ENCODE measurements at places on chromosomes 6 and 20. TPM values are rescaled to one million over a fixed set of nuclear protein-coding genes. Genes with fewer than 3 reads are reported as not detected.

Gene DLK2
- 0.18 TPM for total RNA-seq

Gene ZBTB46
- 11.4 TPM for total RNA-seq

Gene SPAG4
- 10.4 TPM for total RNA-seq

Gene NRSN2
- 51.6 TPM for total RNA-seq

Gene GINS1
- 0.96 TPM for total RNA-seq

Gene WDR27
- 53.4 TPM for total RNA-seq

Gene SLC44A4
- 9.8 TPM for total RNA-seq

DNA sequence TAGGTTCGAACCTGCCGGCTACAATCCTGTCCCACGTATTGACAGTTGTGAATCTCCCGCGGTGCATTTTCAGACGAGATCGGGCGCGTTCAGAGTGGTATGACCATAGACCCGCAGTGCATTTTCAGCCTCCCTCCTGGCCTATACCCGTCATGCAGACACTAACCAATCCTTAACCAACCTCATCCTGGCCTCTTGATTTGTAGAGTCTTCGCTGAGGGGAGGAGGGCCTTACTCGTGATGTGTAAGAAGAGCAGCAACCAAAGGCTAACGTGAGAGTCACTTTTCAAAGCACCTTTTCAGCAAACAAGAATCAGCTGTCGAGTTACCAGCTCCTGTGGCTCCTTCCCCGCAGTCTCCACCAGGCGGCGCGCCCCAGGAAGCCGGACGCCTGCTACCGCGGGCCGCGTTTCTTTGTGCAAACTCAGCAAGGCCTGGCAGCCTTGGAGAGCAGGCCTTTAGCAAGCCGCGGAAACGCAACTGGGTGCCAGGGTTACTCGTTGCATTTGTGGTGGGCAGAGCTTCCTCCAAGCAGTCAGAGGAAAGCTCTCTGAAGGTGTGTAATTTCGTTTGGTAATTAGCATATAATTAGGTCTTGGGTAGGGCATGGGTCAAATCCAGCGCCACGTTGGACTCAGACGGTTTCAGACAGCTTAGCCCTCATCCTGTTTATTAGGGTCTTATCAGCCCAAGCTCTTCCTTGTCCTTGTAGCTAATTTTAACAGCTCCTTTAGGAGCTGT, 139.8 kb downstream of the OR2B2 start:
- DNase-seq, result peak; percentile 91

- DNase-seq, result no peak
Measured at GRCh38 chr6:10429638-10430427, 15.0 kb upstream of the TFAP2A start.

GRCh38 chr6:93165850-93166430, 253.4 kb downstream of the EPHA7 start:
- DNase-seq, result no peak

DNA sequence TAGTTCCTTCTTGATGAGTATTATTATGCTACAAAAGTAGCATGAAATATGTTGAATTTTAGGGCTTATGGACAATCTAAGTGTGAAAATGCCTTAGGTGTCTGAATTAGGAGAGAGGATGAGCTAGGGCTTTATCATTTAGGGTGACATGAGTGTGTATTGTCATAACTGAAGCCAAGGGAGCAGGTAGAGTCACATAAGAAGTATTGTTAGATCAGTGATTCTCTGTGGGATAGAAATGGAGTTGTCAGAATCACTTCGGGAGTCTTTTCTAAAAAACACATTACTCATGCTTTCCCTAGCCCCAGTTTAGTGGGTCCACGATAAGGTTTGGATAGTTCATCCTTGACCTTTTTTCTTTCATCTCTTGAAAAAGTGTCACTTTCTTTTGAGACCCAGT, 16.4 kb downstream of the ZFAND3 start:
- no peak for DNase-seq

DNA sequence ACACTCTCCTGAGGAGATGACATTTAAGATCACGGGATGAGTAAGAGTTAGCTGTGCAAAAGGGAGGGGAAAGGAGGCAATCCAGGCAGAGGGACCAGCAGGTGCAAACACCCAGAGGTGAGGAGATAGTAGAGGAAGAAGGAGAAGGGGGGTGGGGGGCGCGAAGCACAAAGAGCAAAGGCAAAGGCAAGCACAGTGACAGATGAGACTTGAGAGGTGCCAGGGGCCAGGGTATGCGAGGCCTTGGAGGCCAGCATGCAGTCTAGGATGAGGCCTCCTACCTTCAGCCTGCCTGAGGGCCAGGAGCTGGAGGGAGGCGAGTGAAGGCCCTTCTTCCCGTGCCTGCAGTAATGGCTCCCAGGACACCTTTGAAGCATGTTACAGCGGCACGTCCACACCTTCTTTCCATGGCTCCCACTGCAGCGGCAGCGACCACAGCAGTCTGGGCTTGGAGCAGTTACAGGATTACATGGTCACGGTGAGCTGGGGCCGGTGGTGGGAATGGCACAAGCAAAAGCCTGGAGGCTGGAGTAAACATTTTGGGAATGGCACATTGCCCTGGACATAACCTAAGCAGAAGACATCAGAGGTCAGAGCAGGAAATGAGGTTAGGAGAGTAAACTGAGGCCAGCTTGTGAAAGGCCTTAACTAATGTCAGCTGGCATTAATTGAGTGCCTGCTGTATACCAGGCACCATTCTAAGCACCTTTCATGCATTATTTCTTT, 18.6 kb downstream of the CCM2L start:
- no peak for DNase-seq

GRCh38 chr20:48818481-48818987, 9.3 kb downstream of the PREX1 start:
- DNase-seq, result no peak

- no peak for DNase-seq
Measured at GRCh38 chr6:36399970-36400369, 12.5 kb upstream of the ETV7 start.

DNA sequence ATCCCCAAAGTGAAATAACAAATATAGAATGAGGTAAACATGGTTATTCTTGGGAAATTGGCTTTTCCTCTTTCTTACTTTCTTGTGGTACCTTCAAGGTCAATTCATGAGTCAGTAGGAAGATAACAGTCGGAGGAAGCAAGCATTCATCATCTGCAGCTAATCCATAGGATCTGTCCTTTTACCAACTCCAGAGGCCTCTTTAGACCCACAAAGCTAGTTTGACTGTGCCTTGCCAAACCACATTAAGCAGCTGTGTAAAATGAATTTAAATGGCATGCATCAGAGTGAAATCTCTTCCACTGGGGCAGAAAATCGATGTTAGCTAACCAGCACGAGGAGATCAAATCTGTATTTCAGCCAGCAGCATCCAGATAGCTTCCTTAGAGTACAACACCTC, 171.3 kb downstream of the TMEM242 start:
- no peak for DNase-seq

DNA sequence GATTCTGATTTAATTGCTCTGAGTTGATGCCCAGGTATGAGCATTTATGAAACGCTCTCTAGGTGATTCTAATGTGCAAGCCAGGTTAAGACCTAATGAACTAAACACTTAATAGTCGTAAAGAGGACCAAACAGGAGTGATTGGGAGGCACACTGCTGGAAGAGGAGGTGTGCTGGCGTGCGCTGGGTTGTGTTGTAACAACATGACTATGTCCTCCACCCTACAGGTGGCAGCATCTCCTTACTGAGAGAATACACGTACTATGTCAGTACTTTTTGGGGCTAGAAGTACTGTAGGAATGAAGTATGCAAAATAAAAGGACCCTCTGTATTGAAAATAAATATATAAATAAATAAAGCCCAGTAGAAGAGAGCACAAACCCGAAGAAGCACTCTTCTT, 11.9 kb downstream of the C6orf89 start:
- DNase-seq, result no peak

GRCh38 chr20:36385503-36385902, 79.4 kb downstream of the DLGAP4 start:
- no peak for DNase-seq

DNA sequence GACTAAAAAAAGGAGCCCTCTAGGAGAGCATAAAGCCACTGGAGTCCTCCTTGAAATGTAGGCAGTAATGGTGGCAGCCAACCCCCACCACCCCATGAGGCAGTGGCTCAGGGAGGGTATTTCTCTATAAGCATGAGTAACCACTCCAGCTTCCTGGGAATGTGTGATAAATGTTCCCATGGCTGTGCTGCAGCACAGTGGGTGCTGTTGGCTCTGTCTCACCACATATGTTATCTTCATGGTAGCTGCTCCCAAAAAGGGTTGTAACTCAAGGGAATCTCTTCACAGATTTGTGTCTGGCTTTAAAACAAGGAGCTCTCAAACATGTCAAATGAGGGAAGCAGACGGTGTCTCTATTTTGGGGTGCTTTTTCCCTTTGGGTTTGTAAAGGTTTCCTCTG, 7.5 kb upstream of the PHACTR1 start:
- no peak for DNase-seq

DNA sequence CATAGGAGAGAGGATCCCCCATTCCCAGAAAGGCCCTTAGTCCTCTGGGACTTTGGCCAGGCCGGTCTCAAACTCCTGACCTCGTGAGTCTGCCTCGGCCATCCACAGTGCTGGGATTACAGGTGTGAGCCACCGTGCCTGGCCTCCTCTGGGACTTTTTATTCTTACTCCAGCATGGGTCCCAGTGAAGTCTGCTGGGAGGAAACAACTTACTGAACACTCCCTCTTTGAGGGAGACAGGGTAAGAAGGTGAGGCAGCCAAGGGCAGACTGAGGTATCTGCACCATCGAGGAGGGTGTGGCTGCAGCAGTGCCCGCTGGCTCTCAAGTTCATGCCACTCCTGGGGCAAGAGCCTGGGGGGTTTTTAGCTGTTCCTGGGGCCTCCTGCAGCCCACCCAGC, 2.4 kb downstream of the BAK1 start:
- DNase-seq, result no peak

- peak; percentile 70 for DNase-seq
Measured at GRCh38 chr6:33276864-33277662, at the start of gene B3GALT4. TSS of gene B3GALT4 (plus strand) at chr6:33277123. CDS start at chr6:33277420, 297 bp downstream.

DNA sequence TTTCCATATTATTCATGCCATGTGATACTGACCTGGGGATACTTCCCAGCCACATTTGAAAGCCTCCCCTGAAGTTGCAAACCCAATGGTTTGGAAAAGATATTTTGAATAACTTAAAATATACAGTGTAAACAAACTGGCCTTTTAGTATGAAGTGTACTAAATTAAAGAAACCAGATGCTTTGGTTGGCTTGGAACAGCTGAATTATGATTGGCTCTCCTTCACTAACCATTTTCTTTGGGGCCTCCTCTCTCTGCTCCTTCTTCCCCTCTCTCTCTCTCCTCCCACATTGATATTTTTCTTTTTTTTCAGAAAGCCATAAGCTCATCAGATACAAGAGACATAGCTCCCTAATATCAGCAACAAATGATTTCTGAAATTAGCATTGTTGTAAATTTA, 166.6 kb downstream of the MTFR2 start:
- no peak for DNase-seq

GRCh38 chr6:100460650-100461204, 4.0 kb downstream of the SIM1 start:
- no peak for DNase-seq

DNA sequence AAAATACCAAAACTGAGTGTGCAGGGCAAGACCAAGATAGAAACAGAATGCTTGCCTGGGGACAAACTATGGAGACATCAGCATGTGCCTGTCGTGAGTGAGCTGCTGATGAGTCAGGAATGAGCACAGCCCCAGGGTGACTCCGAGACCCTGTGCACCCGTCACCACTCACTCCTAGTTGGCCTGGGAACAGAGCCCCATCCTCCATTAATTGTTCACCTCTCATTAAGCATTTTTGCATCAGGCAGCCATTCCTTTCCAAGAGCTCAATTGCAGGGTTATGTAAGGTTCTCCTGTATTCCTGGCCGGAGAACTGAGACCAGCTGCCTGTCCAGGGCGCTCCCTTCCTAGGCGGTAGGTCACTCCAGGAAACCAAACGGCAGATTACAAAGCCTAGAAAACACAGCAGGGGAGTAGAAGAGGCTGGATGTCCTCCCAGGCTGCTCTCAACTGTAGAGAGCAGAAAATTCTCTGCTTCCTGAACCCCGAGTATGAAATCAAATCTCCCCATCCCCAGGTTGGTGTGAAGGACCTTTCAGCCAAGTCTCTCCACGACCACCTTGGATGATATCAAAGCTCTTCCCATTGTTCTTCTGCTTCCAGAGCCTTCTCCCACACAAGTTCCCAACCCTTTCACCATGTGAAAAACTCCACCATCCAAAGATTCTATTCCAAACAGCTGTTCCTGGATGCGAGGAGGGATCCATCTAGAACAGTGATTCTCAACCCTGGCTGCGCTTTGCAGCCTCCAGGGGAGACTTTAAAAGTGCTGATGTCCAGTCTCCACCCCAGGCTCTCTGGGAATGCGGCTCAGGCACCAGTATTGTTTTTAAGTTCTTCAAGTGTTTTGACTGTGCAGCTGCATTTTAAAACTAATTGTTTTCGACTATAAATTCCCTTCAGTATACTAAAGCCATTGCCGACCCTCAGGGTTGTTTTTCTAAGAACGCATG, 532.6 kb upstream of the JARID2 start:
- DNase-seq, result peak; percentile 48
